ENCODE measurements at places on chromosomes 3 and 15.

DNA sequence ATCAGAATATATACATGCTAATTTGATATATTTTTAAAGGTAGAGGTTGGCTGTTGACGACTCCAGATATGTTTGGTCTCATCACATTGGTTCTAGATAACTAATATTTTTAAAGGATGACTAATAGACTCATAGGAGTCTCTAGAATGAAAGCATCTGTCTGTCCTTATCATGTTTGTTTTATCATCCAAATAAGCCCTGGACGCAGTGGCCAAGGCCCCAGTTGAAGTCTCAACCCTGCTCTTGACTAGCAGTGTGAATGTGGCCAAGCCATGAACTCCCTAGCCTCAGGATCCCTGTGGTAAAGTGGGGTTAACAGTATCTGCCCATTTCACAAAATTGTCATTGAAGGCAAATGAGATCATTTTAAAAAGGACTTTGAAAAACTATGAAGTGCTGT is 53.6 kb downstream of the ABHD2 start:
- DNase-seq = no peak

DNA sequence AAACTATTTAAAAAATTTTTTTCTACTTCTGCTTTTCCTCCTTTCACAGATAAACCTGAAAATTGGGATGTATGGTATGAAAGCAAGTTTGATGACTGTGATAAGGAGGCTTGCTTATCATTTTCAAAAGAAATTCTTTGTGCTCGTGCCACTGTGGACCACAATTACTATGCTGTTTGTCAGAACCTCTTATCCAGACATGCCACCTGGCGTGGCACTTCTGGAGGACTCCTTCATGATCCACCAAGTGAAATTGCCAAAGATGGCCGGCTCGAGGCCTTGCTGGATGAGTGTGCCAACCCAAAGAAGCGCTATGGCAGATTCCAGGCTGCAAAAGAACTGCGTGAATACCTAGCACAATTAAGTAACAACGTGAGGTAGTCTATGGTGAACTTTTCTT is 17.8 kb downstream of the DIPK2A start:
- no peak for DNase-seq

GRCh38 chr3:50651920-50652529 is 22.7 kb upstream of the DOCK3 start:
- no peak for DNase-seq

- DNase-seq = no peak
Measured at GRCh38 chr3:100128565-100128964, 14.3 kb upstream of the FILIP1L start.

- DNase-seq = no peak
Measured at GRCh38 chr3:6861625-6862000, 698 bp downstream of the GRM7 start.

DNA sequence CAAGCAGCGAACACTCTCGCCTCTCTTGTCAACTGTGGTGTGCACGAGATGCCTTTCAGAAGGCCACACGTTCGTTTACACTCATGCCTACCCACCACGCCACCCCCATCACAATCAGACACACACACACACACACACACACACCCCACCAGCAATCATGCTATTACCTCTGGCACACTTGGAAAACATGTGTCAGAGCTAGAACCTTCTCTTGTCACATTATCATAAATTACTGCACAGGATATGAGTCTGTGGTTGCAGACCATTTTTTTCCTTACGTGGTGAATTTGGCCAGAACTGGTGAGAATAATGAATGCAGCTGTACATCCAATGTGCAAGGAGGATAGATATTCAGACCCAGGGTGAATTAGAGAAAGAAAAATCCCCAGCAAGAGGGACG is 52.4 kb downstream of the TRIM69 start:
- no peak for DNase-seq

GRCh38 chr3:58833491-58833890 is 166.9 kb upstream of the FAM3D start:
- DNase-seq = no peak

GRCh38 chr3:129614927-129615363 is 8.5 kb upstream of the PLXND1 start:
- DNase-seq = no peak

- no peak for DNase-seq
Measured at GRCh38 chr3:14137445-14137844, 12.6 kb downstream of the TMEM43 start.

GRCh38 chr3:94132777-94133176 is 69.9 kb downstream of the NSUN3 start:
- DNase-seq = no peak

DNA sequence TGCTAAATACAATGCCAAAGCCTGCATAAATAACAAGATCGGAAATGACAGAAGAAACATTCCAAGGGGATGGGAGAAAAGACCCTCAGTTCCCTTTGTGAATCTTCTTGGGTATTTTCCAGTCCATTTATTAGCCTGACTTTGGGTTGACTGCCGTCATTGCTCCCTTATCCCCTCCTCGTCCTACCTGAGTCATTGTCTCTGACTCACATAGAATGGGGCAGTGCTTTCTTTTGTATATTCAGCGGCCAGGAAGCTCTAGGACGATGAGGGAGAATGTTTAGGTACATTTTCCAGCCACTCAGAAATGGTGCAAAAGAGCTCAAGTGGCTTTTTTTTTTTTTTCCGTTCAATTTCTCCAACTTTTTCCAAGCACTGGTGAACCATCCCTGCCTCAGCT is 71.6 kb downstream of the KAT2B start:
- DNase-seq = no peak

- no peak for DNase-seq
Measured at GRCh38 chr15:41877631-41878354, 16.1 kb downstream of the SPTBN5 start.

- DNase-seq = no peak
Measured at GRCh38 chr15:41606997-41607396, 48.0 kb downstream of the TYRO3 start.

DNA sequence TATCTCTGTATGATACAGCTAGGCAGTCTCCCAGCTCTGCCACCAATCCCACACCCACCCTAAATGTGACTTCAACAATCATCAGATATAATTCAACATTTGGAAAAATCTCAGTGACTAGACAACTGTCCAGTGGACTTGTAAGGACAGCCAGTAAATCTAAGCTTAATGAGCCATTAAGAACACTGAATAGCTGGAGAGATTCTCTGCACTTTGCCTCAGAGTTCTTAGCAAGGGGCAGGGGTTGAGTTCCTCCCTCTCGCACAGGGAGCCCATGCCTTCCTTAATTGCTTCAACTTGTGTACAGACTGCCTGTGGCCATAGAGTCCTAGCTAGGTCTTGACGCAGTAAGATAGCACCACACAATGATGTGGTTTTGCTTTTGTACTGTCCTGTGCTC is 15.6 kb downstream of the MEX3B start:
- DNase-seq = no peak

- DNase-seq = no peak
Measured at GRCh38 chr15:63603516-63603915, 6.3 kb downstream of the FBXL22 start.

DNA sequence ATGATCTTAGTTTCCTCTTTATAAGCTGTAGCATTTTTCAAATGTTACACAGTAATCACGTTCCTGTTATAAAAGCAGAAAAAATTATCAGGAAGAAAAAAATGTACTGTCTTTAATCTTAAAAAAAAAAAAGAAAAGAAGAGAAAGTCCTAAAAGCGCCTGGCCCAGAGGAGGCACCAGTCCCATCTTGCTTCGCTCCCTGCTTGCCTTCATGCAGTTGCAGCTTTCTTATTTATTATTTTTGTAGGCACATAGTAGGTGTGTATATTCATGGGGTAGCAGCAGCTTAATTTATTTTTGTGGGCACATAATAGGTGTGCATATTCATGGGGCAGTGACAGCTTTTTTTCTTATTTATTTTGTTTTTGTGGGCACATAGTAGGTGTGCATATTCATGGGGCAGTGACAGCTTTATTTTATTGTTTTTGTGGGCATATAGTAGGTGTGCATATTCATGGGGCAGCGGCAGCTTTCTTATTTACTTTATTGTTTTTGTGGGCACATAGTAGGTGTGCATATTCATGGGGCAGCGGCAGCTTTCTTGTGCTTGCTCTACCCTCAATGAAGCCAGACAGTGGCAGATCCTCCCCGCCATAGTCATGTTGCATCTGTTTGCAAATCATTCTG is 5.5 kb upstream of the EHD4 start:
- DNase-seq = no peak

GRCh38 chr3:52202384-52203077 is 4.6 kb downstream of the ALAS1 start:
- DNase-seq = no peak

GRCh38 chr3:43366885-43367284 is 80.5 kb downstream of the SNRK start:
- DNase-seq = no peak

DNA sequence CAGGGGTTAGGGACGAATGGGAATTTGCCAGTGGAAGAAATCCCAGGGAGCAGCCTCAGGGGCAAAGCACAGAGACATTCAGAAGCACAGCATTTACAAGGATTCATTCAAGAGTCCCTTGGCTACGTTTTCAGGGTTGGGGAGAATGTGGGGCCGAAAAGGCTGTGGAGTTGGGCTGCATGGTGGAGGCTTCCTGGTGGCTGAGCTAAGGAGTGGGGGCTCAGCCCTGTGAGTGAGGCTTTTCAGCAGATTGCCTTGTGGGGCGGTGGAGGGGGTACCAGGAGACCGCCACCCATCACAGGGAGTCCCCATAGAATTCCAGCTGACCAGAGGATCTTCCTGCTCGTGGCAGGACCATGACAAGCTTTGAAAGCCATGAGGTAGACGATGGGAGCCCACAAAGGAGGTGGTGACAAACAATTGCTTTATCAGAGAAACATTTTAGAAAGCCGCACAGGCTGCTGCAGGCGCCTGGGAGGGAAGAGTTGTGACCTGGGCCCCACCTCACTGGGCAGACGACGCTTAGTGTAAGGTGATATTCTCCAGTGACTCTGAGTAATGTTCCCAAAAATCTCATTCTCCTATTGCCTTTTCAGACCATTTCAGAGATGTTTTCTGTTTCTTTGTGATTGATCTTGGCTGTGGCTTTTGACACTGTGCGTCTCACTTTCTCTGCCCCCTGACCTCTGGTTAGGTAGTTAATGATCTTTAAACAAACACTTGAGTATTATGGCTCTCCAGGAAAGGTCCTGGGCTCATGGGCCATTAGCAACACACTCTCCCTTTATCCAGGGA is 128.0 kb downstream of the DNAJB8 start:
- no peak for DNase-seq

DNA sequence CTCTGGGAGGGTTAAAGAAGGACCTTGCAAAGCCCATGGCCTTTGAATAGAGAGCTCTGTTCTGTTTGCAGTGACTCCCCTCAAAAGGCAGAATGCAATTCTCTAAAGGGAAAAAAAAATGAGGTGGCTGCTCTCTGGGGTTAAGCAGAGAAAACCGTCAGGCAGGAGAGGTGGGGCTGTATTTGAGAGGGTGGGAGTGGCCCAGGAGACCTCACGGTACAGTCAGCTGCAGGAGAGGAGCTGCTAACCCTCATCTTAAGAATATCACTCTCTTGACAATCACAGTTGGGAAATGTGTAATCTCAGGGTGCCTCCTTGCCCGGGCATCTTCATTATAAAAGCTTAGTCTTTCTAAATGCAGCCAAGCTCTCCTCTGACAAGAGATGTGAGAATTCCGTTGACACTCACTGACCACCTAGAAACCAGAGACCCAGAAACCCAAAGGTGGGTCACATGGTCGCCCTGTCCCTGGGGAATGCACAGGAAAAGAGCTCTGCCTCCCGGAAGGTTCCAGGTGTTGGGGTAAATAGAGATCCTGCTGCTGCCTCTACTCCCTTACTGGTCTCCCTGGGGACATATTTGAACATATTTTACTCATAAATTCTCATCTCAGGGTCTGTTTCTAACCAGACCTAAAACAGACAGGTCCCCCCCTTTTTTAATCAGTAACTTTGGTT is 159.1 kb upstream of the CTDSPL start:
- DNase-seq = no peak

- no peak for DNase-seq
Measured at GRCh38 chr15:88791637-88792036, 11.6 kb upstream of the ACAN start.

DNA sequence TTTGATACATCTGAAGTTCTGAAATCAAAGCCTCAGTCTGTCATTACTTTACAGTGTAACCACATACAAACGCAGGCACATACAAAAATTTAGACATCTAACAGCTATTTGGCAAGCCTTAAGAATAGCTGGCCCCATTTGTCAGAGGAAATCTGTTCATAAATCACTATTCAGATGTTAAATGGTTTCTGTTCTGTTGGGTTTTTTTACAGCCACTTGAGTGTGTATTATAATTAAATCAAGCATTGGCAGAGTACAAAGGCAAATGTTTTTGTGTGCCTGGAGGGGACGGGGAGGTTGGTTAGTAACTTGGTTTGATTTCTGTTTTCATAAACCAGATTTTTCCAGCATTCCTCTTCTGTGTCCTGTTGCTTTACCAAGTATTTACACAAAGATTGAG is 24.1 kb downstream of the PIGB start:
- no peak for DNase-seq

GRCh38 chr15:43187544-43188155 is 2.4 kb downstream of the CCNDBP1 start:
- no peak for DNase-seq

DNA sequence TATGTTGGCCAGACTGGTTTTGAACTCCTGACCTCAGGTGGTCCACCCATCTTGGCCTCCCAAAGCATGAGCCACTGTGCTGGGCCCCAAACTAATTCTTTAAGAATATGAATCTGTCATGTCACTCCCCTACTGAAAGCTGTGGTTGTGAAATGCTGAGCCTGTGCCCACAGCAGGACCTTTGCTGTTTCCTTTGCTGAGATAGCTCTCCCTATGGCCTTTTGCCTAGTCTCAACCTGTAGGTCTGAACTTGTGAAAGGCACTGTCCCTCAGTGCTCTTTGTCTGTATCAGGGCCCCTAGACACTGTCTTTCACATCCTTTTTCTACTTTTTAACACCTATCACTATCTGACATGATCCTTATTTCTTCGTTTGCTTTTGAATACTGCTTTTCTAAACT is 62.7 kb upstream of the CCR4 start:
- DNase-seq = no peak

DNA sequence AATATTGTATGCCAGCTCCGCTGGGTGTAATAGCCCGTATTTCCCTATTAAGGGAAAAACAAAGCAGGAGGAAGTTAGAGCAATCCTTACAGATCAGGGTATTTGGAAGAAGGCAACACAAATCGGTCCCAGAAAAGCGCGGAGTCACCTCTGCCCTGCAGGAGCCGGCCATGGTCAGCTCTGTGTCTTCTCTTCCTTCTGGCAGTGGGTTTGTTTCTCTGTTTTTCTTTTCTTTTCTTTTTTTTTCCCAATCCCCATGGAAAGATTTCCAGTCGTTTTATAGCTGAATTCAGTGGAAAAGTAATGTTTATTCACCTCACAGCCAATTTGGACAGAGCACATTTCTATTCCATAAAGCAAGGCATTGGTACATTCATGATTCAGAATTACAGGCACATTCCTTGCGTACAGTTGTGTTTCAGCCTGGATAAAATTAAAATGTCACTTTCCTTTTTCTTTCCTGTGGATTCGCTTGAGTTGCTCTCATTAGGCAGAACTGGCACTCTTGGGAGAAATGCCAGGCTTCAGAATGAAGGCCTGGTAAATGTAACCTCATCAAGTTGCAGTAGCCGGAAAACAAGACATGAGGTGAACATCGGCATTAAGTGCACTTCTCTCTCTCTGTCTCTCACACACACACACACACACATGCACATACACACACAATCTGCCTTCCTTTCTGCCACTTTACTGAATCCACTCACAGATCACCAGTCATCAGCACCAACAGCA is 204.5 kb upstream of the UBE2E1 start:
- no peak for DNase-seq

GRCh38 chr15:93703092-93703739 is 528.1 kb upstream of the MCTP2 start:
- DNase-seq = no peak

Measured in stimulated activated CD8-positive, alpha-beta memory T cell treated with anti-CD3 and anti-CD28 coated beads, Interleukin-4, amount 100 ng/mL, for 1 hour (primary cell).